ENCODE measurements at places on chromosomes 16 and 17.

DNA sequence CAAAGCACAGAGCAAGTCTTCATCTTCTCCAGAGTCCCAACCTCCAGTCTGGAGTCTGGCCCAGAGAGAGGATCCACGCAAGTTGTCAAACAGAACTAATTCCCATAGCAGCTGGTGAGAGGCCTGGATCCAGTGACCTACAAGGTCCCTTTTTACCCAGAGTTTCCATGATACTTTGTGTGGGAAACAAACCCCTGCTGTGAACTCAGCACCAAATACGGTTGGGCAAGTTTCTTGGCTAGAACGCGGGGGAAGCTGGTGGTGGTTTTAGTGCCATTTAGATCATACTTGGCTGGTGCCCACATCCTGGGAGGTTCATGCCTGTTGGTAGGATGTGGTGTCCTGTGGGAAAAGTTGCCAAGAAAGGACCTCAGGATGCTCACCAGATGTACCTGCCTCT lies 18.1 kb downstream of the TMC7 start:
- DNase-seq, result no peak

- DNase-seq, result no peak
Measured at GRCh38 chr17:70206361-70207010, 37.2 kb downstream of the KCNJ2 start.

- no peak for DNase-seq
Measured at GRCh38 chr17:40440166-40440565, 3.1 kb upstream of the IGFBP4 start.

- DNase-seq, result no peak
Measured at GRCh38 chr16:5665834-5666233, 568.2 kb upstream of the EEF2KMT start.

DNA sequence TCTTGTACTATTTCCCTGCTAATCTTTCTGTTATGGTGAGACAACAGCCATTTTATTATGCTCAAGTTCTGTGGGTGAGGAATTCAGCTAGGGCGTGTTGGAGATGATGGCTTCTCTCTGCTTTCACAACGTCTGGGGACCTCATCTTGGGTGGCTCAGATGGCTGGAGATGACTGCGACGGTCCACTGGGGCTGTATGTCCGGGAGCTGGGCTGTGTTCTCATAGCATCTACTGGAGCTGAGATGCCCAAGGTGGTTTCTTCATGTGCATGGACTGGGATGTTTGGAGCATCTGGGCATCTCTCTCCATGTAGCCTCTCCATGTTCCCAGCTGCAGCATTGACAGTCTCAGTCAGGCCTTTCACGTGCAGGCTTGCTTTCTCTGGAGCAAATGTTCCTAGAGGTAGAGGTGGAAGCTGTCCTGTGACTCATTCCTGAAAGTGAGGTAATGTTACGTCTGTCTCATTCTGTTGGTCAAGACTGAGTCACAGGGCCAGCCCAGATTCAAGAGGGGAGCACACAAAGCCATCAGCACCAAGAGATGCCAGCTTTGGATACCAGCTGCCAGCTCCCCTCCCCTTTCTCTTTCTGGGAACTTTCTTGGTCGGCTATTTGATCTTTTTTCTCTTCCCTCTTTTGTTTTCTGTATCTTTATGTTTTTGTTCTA lies 96.2 kb downstream of the RAP1GAP2 start:
- DNase-seq, result no peak

DNA sequence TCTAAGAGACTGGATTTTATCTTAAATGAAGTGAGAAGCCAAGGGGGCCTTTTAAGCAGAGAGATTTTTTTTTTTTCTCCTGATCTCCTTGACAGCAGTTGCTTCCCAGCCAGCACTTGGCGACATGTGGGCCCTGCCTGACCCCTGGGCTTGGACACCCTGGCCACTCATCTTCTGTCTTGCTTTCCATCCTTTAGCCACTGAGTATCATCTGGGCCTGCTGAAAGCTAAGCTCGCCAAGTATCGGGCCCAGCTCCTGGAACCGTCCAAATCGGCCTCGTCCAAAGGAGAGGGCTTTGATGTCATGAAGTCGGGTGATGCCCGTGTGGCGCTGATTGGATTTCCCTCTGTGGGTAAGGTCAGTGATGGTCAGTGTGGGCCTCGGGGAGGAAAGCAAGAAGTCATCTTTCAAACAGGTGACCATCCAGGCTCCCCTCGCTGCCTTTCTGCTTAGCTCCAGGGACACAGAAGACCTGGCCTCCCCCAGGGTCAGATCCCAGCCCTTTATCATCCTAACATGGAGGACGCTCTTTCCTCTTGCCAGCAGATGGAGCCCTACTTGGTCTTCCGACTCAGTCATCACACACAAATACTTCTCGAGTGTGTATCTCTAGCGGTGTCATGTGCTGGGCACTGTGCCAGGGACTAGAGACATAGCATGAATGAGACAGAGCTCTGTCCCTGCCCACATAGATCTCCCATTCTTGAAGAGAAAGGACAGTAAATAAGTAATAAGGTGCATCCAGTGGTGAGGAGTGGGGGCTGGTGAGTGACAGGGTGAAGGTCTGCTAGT lies 6.1 kb downstream of the DRG2 start:
- DNase-seq, result no peak

GRCh38 chr16:1773703-1774447 lies 941 bp upstream of the MRPS34 start:
- no peak for DNase-seq

DNA sequence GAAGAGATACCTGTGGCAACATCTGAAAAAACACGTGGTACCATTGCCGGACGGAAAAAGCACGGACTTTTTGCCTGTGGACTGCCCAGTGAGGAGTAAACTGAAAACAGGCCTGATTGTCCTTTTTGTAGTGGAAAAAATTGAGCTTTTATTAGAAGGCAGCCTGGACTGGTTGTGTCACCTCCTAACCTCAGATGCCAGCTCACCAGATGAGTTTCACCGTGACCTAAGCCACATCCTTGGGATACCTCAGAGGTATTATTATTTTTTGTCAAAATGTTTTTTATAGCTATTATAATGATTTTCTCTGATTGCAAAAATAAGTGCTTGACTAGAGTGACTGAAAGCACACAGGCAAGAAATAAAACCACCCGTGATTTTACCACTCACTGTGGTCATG lies 34.9 kb downstream of the RNF213 start:
- no peak for DNase-seq

GRCh38 chr17:80682372-80682771 lies 137.7 kb downstream of the RPTOR start:
- no peak for DNase-seq

GRCh38 chr16:80981103-80981502 lies 25.6 kb downstream of the CMC2 start:
- DNase-seq, result no peak

- DNase-seq, result peak; percentile 77
Measured at GRCh38 chr17:78997231-78997741, 12.3 kb downstream of the CANT1 start.

DNA sequence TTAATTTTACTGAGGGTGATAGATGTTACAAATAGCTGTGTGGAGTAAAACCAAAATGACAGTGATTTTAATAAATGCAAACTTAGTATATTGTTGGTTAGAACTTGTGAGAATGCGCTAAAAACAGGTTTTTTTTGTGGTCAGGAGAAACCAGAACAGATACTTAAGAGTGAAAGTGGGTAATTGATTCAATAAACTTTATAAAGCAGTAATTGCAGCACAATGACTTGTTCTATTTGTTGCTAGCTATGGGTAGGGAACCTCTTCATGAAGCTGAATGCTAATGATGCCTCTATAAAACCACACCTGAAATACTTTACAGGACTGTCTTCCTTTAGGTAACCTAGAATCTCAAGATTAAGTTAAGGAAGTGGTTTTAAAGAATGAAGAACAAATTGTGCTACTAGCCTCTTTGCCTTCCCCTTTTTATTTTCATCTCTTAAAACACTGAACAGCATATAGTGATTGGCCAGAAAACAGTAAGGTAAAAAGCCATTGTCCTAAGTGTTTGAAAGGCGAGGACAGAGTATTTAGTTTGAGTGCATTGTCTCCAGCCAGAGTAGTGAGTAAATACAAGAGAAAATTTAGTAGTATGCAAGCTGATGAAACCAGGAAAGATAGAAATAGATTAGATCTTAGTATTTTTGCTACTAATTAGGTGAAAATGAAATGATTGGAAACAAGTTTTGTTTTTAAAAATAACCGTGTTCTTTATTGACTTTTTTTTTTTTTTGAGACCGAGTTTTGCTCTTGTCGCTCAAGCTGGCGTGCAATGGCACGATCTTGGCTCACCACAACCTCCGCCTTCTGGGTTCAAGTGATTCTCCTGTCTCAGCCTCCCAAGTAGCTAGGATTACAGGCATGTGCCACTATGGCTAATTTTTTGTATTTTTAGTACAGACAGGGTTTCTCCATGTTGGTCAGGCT lies 6.0 kb downstream of the GGNBP2 start:
- no peak for DNase-seq

- DNase-seq, result no peak
Measured at GRCh38 chr17:1083451-1084187, 86.7 kb downstream of the TIMM22 start.

DNA sequence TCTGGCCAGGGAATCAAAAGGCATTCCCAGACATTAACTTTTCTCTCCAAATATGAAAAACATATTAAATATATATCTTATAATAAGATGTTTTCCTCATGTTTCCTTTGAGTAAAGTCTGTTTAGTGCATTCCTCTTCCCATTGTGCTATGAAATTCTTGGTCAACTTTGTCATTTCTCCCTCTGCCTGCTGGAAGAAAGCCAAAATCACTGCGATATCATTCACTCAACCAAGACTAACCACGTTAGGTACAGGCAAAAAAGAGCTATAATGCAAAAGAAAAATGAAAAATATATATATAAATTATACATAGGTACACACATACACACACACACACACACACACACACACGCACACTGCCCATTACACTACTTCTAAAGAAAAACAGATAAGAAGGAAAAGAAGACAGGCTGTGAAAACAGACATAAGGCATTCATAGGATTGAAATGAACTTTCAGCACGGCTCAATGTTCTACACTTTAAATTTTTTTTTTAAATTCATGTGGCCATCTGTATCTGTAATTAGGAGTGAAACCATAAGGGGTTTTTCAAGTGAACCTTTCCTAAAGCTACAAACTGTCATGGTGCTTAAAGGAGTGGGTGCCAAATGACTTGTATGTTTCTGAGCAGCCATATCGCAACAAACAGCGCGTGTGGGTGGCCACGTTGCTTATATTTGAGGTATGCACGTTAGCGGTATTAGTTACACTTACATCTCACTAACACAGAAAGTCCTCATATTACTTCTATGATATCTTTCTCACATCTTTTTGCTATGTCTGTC lies 71.6 kb upstream of the PSMD7 start:
- DNase-seq, result no peak

DNA sequence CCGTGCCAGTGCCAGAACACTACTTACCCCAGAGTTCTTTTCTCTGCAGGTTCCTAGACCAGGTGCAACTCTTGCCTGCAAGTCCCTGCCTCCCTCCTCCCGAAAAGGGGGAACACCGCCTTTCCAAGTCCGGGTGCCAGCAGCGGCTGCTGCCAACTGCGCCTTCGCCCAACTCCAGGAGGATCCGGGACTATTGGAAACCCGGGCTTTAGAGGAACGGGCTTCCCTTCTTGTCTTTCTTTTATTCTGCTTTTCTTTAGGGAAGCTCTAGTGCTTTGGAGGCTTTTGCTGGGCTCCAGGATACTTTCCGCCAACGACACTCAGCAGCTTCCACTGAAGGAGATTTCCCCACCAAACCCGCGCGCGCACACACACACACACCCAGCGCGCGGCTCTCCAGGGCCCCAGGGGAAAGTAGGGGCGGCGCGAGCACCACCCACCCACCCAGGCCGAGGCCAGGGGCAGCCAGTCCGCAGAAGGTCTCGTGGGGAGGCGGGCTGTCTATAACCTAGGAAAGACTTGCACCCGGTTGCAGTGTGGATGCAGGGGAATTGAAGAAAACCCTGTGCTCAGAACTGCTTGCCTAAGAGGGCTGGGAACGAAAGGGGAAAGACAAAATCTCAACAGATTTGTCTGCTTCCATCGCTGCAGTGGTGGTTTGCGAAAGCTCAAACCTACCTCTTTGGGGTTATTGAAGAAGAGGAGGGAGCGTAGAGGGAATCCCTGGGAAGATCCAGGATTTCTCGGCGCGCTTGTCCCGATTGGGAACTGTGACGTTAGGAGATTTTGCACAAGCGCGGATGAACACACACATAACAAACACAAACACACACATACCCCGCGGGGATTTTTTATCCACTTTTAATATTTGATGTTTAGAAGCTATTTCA lies 977 bp upstream of the CA10 start:
- DNase-seq, result no peak

GRCh38 chr16:2773188-2773968 lies 3.7 kb downstream of the ELOB start:
- no peak for DNase-seq

DNA sequence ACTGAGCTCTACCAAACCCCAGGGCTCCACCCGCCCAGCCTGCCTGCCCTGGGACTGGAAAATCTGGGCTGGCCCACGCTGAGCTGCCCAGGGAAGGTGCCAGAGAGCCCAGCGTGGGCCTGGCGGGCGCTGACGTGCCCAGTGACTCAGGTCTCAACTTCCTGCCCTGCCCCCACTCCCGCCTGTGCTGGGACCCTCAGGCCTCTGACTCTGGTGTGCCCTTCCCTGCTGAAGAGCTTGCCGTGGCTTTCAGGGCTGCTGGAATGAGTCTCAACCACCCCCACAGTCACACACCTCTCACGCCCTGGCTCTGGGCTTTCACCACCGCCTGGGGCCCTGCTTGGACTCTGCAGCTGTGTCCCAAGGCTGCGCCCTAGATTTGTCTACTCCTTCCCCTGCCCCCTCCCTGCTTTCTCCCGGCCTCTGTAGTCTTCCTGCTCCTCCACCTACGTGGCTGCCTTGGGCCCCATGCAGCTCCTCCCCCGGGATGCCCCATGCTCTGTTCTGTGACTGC lies 10.4 kb downstream of the LLGL1 start:
- DNase-seq, result no peak

DNA sequence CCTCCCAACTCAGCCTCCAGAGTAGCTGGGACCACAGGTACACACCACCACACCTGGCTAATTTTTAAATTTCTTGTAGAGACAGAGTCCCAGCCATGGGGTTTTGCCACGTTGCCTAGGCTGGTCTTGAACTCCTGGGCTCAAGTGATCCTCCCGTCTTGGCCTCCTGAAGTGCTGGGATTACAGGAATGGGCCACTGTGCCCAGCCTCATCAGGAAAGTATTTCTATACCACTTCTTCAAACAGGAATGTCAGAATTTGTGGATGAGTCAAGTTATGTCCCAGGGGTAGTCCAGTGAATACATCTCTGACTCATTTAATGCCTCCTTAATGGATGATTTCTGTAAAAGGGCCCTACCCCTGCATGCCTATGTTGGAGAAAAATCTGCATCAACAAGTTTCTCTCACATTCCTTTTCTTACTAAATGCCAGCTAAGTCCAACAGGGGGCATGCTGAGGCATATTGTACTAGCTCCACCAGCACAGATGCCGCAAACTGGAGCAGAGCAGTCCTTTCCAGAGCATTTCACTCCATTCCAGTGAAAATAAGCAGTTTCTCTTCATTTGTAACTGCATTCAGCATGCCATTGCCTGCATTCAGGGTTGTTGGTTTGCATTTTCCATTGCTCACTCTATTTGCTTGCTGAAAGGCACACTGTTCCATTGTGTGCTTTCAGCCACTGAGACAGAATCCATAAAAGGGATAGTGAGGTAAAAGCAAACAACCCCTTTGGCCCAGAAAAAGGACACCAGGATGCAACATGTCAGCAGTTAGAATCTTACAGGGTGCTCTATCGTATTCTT lies 5.3 kb upstream of the CAVIN1 start:
- peak; percentile 73 for DNase-seq
